Stimulated activated naive CD4-positive, alpha-beta T cell treated with Interleukin-2 at 50 U/mL for 16 hours (primary cell): ENCODE measurements at places on chromosomes 4 and X.

- peak; percentile 13 for DNase-seq
Observed at GRCh38 chrX:80808881-80809411, 731 bp downstream of the BRWD3 start.

DNA sequence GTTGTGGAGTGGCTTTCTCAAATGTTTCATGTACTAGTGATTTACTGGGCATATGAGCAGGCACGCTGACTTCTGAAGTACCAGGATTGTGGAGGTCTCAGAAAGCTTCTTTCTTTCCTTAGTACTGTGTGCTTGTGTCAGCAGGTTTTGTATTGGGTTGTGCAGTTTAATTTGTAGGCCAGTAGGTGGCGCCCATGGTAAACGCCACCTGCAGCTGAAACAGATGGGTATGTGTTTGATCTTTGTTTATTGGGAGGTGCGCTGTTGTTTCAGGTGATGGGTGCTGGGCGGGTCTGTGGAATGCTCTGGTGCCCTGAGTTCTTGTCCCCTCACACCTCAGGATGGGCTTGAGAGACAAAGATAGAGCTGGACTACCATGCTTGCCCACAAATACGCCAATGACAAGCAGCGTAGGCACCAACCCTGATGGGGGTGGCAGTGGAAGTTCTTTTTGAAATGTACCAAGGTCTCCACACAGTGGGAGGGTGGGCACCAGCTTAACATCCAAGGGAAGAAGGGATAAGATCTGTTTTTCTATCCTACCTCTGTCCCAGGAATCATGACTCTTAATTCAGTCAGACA, 141.5 kb downstream of the RPS6KA6 start:
- no peak for DNase-seq

- no peak for DNase-seq
Observed at GRCh38 chrX:120504569-120504968, 35.5 kb upstream of the LAMP2 start.

DNA sequence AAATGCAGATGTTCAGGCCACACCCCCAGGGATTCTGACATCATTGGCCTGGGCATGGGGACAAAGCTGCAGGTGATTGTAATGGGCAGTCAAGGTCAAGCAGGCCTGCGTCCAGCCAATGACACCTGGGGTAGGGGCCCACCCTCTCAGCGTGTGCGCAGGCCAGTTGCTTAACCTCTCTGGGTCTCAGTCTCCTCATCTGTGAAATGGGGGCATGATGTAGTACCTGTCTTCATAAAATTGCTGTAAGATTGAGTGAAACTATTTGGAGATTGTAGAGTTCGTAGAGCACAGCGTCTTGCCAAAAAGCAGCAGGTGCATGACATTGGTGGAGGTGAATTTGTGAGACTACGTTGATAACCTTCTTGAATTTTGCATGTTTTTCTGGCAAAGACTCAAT, 21.2 kb downstream of the RS1 start:
- no peak for DNase-seq

GRCh38 chr4:125097729-125098128, 217.0 kb upstream of the FAT4 start:
- no peak for DNase-seq

GRCh38 chr4:21009956-21010355, 309.7 kb downstream of the PACRGL start:
- DNase-seq, result no peak

DNA sequence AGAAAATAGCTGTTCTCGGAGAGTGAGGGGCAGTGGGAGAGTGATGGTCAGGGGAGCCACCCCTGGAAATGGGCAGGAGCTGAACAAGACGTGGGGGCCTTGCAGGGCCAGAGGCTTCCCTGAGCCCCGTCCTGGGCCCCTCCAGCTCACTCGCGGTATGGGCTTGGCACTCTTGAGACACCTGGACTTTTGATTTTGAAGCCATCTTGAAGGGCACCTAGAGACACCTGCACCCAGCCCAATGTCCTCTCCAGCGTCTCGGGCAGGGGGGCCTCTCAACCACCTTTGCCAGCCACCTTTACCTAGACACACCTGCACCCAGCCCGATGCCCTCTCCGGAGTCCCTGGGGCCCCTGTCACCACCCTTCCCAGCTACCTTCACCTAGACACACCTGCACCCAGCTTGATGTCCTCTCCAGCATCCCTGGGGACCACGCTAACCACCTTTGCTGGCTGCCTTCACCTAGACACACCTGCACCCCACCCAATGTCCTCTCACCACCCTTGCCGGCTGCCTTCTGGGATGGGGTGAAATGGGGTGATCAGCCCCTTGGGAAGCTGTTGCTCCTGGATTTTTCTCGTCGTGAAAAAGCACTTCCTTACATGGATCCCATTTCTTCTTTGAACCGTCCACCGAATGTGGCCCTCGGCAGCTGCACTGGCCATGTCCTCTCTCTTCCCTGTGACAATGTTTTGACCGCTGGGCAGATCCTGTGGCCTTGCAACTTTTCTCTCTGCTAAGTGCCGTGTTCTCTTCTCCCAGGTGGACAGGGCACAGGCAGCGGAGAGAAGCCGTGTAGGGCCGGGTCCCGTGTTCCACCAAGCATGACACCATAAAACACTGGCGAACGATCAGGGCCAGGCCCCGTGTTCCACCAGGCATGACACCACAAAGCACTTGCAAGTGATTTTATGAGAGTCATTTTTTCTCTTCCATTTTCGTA, 47.5 kb downstream of the CPZ start:
- no peak for DNase-seq

DNA sequence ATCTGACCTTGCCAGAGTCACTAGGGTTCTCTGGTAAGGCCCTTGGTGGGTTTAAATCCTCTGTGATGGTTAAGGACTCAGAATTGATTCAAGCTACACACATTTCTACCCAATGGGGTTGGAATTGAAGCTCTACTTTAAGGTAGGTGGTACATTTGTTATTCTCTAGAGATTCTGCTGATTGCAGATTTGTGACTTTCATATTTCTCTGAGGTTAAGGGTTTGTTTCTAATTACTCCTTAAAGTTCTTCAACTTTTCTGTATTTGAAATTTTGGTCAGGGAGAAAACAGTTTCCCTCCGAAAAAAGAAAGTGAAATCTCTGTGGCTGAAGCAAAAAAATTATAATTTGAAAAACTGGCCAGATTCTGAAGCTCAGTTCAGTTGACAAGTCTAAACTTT, 25.8 kb upstream of the USP46 start:
- no peak for DNase-seq

DNA sequence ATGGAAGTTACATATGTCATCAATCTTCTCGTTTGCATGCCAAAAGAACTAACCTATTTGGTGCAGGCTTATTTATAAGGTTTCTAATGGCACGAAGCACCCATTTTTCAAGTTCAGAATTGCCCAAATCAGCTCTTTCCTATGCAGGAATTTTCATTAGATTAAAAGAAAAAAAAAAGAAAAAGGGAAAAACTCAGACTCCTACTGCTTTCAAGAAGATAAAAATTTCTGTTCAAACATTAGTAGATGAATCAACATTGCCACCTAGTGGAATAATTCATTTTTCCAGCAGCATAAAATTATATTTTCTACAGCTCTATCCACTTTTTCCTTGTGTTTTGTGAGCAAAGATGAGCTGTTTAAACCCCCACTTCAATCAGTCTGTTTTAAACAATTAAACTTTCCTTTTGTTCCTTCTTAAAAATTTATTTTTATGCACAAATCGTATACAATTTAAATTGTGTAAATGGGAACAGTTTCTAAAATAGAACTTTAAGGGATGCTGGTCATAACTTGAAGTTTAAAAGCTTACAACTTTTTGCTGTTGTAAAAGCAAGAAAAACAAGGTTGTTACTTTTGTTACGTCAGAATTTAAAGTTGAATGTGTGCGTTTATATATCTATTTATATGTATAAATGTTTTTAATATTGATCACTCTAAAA, 309.9 kb downstream of the ARAP2 start:
- DNase-seq, result no peak

- DNase-seq, result no peak
Observed at GRCh38 chrX:120999413-120999812, 13.9 kb upstream of the CT47A1 start.

- DNase-seq, result no peak
Observed at GRCh38 chrX:50431623-50432022, 39.0 kb downstream of the DGKK start.

DNA sequence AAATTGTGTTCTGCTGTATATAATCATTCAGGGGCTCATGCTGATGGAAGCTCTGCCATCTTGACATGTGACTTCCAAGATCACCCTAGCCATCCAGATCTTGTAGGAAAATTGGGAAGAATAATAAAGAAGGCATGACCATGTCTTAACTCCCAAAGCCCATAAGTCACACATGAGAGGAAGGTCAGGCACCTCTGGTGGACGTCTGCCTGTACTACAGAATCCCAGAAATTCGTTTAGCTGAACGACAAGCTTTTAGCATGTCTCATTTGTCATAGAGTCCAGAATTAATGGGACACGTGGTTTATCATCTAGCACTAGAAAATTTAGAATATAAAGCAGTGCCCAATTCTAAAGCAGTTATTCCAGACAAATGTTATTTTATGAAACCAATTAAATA, 212.7 kb downstream of the CENPC start:
- DNase-seq, result no peak

GRCh38 chr4:38242101-38242500, 281.9 kb downstream of the PTTG2 start:
- DNase-seq, result no peak

DNA sequence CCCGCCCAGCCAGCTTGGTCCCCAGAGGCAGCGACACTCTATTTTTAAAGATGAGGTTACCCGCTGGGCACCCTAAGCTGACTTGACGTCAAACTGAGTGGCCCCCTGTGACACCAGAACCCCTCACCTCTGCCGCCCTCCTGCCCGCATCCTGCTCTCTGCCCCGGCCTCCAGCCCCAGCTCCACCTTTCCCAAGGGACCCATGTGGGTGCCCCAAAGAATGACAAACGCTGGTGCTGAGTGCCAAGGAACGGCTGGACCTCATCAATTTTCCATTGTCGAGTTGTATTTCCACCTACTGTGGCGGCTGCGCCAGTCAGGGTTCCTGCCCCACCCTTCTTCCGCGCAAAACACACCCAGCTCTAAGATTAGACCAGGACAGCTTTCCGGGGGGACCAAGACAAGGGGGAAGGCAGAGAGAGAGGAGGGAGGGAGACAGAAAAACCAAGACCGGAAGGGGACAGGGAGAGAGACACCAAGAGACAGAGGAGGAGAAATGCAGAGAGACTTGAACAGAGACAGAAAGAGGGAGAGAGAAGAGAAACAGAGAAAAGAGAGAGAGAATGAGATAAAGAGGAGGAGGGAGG, 2.0 kb downstream of the PRKX start:
- peak; percentile 6 for DNase-seq

GRCh38 chr4:153266988-153267387, 62.7 kb downstream of the TRIM2 start:
- DNase-seq, result no peak

DNA sequence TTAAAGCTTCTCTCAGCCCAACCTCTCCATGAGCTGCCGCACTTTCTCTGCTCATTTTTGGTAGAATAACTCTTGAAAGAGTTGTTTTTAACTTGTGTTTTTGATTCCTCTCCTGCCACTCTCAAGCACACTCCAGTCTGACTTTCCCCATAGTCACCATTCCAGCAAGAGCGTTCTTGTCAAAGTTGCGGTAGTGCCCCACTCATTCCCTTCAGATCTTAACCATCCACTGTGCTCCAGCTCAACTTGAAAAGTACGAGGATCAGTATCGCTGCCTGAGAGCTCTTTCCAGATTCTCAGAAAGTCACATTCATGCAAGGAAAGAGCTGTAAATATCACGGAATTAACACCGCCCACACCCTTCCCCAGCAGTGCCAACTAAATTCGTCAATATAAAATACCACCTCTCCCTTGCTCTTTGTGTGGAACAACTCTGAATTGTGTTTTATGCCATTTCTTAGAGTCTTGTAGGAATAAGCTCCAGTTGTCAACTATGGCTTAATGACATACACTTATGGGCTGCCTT, 59.7 kb upstream of the IL15 start:
- no peak for DNase-seq

GRCh38 chrX:9462456-9462855, 2.4 kb upstream of the TBL1X start:
- DNase-seq, result no peak

- no peak for DNase-seq
Observed at GRCh38 chrX:137428221-137428661, 137.7 kb upstream of the ZIC3 start.

GRCh38 chr4:38136604-38137003, 176.4 kb downstream of the PTTG2 start:
- DNase-seq, result no peak

DNA sequence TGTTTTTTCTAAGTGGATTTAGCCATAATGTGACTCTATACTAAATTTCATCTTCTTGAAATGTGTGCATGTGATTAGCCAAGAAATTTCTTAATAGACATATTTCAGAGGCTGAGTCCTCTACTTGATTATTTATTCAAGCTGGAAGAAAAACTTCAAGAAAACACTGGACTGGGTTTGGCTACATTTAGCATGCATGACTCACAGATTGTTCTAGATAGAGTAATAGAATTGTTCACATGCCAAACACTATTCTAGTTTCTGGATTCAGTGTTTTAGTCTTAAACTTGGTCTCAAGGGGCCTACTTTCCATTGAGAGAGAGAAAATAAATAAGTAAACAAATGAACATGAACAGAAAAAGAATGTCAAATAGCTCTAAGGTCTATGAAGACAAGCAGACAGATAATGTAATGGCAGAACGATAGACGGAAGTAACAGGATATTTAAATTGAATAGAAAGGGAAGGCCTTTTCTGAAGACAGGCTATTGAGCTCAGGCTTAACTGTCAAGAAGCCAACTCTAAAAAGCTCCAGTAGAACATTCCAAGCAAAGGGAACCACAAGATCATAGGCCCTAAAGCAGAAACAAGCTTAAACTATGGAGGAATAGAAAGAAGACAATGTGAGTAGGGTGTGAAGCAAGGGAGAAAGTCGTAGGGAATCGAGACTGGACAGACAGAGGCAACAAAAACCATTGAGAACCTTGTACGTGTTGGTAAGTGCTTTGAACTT, 104.6 kb downstream of the TMEM144 start:
- DNase-seq, result no peak

DNA sequence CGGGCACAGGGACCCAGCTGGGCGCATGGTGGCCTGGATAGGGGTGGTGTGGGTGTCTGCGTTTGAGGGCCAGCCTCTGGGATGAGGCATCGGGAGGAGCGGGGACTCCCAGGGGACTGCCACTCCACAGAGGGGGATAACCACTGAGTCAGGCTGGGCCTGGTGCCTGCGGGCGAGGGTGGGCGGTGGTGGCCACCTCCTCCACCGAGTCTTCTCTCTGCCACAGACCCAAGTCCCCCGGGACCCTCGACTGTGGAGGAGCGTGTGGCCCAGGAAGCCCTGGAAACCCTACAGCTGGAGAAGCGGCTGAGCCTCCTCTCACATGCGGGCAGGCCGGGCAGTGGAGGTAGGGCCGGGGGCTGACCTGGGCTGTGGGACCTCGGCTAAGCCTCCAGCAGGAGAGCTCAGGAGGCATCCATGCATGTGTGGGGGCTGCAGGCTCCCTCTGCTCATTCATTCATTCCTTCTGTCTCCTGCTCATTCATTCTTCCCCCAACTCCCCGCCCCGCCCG, 26.4 kb downstream of the DOK7 start:
- DNase-seq, result no peak
